ENCODE measurements at places on chromosomes 7 and 10.
A peak's percentile ranks its signal among the peaks of the same experiment; 100 is the strongest.

DNA sequence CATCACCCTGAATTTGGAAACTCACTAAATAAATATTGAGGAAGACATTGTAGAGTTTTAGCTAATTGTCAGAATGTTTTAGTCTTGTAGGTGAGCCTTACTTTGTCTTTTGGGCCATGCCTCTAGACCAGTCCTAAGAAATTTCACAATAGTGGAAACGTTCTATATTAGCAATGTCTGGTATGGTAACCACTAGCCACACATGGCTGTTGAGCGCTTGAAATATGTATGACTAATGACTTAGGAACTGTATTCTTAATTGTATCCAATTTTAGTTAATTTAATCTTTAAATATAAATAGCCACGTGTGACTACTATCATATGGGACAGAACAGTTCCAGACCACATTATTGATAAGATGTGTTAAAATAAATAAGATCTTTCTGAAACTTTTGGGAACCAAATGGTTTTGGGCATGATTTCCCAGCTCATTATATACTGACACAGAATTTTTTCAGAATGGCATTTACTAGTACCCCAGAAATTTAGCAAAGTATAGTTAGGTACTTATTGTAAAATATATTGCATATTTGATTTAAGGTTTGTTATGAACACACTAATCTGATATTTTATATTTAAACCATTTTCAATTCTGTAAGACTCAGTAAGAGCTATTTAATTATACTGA lies 95.0 kb downstream of the VPS50 start:
- DNase-seq, result peak; percentile 93

DNA sequence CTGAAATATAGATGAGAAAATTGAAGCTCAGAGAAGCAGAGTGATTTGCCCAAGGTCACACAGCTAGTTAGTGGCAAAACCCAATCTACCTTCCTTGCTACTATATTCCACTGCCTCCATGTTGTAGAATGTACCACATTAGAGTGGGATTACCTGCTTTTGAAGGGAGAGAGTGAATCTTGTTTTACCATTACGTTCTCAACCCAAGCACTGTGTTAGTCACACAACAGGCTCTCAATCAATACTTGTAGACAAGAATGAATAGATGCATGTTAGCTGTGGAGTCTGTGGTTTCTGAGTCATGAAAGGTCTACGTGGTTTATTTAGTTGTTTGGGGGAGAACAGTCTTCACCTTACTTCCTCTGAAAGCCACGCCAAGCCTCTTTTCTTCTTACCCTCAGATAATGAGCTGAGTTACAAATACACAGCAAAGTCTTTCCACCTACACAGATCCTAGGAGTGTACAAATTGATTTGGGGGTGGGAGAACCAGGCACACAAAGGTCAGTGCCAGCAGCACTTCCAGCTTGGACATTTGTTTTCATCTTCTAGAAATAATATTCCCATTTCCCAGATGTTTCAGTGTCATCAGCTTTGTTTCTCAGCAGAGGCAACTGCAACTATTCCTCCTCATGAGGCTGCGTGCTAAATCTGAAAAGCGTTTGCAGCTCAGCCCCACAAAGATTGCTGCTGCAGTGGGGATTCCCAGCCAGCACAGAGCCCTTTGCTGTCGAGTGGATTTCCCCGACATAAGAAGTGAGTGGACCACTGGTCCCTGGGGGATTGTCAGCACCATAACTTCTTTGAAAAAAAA lies 71.5 kb upstream of the ADO start:
- no peak for DNase-seq

GRCh38 chr7:157222687-157223086 lies 84.0 kb downstream of the UBE3C start:
- no peak for DNase-seq

DNA sequence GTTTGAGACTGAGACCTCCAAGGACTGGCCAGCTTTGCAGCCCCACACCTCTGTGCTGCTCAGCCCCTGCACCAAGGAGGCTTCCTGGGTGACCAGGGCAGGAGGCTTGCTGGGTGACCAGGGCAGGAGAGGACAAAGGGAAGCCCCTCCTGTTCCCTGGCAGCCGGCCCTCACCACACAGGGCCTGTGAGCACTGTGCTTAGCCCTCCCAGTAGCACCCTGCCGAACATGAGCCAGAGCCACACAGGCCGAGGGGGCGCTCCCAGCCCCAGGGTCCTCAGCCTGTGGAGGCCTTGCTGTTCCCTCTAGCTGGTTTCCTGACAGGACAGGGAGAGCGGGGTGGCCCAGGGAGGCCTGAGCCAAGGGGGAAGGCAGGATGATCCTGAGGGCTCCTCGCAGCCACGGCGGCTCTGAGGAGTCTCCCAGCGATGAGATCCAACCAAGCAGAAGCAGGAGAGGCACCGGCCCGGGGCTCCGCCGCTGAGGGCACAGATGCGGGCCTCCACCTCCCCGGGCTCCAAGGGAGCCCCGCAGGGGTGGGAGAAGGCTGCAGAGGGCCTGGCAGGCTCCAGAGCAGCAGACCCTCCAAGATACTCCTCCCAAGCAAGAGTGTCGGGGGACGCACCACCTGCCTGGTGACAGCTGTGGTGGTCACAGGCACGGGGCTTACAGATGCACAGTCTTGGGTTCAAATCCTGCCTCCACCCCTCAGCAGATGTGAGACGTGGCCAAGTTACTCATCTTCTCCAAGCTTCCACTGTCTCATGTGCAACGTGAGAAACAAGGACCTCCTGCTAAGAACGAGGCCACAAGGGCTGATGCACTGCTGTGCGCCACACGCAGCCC lies 22.5 kb downstream of the WDR86 start:
- no peak for DNase-seq

GRCh38 chr10:52334595-52334994 lies 20.5 kb downstream of the DKK1 start:
- DNase-seq, result no peak

DNA sequence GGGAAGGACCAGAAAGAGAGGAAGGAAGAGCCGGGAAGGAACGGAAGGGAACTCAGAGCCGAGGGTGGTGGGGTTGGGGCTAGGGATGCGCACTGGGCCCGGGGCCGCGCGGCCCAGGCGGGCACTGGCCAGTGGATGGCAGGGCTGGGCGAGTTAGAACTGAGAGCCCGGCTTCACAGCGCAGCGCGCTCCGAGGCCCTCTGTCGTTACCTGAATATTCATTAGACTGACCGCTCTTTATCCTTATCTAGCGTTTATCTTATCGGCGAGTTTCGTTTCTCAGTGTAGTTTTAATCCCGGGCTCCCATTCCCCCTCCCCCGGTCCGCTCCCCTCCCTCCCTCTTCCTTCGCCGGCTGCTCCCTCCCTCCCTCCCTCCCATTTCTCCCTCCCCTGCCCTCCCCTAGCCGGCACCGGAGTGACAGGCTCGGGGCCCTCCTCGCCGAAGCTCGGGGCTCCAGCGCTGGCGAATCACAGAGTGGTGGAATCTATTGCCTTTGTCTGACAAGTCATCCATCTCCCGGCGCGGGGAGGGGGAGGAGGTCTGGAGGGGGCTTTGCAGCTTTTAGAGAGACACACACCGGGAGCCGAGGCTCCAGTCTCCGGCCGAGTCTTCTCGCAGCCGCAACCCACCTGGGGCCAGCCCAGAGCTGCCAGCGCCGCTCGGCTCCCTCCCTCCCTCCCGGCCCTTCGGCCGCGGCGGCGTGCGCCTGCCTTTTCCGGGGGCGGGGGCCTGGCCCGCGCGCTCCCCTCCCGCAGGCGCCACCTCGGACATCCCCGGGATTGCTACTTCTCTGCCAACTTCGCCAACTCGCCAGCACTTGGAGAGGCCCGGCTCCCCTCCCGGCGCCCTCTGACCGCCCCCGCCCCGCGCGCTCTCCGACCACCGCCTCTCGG lies at the start of gene PAX2:
Gene PAX2, plus strand, starts transcription at position 596 of the 895 bp plus-strand sequence. CDS start 679 bp downstream, outside the sequence.
- DNase-seq, result peak; percentile 13

DNA sequence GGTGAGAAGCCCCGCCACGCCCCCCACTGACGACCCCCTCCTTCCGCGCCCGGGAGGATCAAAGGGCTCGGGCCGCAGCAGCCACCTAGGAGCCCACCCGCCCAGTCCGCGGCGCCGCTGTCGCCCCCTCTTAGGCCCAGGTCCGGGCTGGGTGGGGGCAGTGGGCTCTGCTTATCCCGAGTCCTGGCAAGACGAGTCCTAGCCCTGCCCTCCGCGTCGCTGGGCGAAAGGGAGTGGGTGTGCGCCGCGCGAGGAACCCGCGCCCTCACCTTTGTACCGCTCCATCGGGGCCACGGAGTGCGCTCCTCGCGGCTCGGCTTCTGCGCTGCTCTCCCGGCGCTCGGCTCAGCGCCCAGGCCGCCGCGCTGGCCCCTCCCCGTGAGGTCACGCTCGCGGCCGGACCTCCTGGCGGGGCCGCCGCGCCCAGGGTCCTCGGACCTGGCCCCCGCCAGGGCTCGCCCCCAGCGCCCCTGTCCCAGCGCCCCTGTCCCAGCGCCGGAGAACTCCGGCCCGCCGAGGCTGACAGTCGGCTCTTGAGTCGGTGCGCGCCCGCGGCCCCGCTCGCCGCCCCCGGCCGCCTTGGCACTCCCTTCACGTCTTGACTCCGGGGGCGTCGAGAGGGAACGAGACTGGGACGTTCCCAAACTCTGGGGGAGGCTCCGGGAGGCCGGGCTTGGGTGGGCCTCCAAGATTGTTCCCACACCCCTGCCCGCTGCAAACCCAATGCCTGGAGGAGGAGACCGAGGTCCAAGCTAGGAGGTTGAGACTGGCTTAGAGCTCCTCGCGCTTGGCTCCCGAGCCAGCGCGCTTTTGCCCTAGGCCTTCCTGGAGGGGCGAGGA lies at the start of gene AFAP1L2:
Gene AFAP1L2, minus strand, starts transcription at position 332 of the 840 bp plus-strand sequence. Its CDS starts 47 bp downstream, at position 285.
- DNase-seq, result peak; percentile 28

DNA sequence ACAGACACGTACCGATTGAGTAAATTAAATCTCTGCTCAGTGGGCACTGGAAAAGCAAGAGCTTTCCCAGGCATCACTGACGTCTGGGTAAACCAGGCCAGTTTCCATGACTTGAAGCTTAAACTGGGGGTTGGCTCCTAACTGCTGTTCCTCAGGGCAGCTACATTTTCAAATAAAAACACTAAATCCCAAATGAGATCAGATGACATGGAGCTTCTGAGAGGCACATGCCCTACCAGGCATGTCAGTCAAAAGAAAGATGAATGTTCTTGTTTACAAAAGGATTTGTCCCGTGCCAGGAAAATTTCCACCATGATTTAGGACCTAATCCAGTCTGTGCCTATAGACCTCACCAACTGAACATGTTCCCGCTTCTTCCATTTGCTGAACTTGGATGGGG lies 220.2 kb downstream of the KCNMA1 start:
- peak; percentile 33 for DNase-seq

DNA sequence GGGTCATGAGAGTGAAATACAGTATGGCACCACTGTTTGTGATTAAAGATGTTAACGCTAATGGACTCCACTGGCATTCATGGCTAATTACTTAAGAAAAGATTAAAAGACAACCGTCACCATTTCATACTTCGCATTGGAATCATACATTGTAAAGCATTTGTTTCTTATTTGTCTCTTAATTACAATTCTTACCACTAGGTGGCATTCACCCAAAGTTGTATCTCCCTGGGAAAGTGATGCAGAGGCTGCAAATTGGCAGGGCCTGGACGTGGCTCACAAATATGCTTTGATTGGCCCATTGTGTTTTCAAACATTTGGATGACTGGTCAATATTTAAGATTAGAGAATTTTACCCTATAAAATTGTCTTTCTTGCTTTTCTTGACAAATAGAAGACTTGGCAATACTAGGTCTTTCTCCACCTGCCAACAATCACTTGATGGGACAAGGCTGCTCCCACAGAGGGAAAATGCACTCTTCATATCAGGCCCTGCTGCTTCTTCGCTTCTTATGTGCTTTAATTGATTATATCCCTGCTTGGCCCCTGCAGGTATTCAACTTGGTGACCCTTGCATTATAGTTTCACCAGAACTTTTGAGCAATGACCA lies 72.1 kb upstream of the STARD3NL start:
- peak; percentile 88 for DNase-seq

DNA sequence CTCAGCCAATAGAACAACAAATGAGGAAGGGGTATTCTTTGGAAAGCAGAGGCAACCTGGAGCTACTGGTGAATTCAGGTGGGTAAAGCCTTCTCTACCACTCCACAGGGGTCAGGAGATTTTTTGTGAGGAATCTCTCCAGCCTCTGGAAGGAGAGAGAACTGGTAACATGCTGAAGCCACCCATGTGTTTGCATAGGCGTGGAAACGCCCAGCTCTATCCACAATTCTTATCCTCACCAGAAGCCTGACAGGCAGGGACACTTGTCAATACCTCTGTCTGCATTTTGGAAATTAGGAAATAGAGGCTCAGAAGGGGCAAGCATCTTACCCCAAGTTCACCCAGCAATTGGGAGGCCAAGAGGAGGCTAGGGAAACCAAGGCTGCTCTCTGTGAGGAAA lies 133.7 kb downstream of the FGFR2 start:
- no peak for DNase-seq

- no peak for DNase-seq
Measured at GRCh38 chr7:88102675-88103074, 117.2 kb downstream of the SRI start.

DNA sequence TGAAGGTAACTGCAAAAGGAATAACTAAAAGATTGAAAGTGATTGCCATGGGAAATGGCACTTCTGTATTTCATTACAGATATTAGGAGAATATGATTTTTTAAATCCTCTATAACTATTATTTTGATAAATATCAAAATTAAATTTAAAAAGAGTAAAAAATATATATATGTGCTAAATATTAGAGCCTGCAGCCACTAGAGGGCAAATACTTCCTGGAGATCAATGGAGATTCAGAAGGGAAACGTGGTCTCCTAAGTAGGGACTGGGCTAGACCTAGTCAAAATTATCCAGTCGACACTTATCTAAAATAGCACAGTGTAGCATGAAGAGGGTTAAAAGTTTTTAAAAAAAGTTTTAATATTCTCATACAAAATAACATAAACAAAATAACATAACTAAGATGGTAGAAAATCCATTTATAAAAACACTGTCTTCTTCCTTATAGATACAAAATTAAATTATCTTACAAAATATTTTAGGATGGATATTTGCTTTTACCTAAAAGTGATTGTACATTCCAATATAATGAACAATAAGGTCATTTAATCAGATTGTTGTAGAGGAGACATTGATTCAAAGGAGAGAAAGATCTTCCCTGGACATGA lies 434.3 kb downstream of the MDFIC start:
- DNase-seq, result peak; percentile 64

DNA sequence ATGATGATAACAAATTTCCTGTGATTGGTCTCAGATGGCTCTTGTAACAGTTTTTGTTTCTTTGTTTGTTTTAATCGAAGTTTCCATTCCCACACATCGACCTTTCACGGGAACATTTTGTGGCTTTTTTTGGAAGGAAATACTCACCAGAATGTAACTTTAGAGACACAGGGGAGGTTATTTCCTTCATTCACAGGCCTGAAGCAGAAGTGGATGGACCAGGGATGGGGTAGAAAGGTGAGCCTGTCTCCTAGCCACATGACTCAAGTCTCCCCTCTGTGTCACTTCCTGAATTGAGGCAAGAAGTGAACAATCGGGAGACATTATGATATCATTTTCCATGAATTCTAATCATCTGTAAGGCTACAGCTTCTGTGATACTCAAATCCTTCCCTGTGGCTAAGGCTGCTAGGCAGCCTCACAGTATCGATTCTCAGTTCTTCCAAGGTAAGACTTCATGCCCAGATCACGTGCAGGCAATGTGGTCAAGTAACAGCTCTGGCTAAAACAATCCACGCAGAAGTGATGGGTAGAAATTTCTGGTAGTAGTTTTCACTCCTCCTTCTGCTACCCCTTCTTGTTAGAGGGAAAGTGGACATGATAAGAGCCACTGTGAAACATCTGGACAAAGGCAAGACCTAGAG lies 203.9 kb upstream of the NEBL start:
- no peak for DNase-seq

Data from adipocyte (in vitro differentiated cells).